ENCODE measurements at places on chromosomes 5 and 9.

GRCh38 chr5:67182301-67182790, 14.3 kb downstream of the CD180 start:
- DNase-seq, result no peak

DNA sequence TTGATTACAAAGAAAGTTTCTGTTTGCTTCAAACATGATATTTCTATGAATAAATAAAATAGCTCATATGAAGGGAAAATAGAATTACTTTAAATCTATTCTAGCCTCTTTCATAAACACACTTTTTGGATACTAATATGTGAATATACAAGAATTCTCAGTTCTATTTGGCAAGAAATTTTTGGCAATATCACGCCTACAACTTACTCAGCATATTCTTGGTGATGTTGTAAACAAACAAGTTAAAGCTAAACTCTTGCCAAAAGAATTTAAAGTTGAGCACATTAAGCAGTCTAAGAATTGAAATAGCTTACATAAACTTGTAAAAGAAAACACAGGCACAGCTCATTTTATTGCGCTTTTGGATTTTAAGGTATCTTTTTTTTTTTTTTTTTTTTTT, 209.8 kb downstream of the CDH12 start:
- DNase-seq, result no peak

DNA sequence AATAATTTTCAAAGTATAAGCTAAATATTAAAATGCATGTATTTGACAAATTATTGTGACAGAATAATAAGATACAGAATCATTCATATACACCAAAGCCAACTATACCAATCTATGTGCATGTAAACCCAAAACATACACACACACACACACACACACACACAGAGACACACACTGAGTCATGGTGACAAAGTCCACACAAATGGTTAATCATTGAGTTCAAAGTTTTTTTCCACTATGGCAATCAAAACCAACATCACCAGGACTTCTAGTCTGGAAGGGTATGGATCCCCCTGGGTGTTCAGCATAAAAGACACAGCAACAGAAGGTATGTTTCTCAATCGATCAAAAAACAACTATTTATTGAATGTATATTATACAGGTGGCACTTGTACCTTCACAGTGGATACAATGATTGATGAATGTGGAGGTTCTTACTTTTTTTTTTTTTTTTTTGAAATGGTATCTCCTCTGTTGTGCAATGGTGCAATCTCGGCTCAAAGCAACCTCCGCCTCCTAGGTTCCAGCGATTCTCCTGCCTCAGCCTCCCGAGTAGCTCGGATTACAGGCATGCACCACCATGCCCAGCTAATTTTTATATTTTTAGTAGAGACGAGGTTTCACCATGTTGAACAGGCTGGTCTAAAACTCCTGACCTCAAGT, 137.0 kb downstream of the PDE4D start:
- no peak for DNase-seq

DNA sequence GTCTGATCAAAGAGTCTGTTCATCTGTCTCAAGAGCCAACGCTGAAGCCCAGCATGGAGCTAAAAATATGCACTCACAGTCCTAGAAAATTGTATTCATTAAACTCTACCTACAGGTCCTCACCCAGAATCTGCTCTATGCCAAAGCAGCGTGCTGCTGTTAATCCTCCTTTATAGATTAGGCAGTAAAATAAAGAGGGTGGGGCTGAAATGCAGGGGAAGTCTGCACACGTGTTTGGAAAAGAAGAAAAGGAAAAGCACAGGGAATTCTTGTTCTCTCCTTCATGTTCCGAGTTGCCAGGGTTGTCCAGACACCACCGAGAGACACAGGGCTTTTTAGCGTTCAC, 121.4 kb upstream of the TMEM161B start:
- DNase-seq, result no peak

DNA sequence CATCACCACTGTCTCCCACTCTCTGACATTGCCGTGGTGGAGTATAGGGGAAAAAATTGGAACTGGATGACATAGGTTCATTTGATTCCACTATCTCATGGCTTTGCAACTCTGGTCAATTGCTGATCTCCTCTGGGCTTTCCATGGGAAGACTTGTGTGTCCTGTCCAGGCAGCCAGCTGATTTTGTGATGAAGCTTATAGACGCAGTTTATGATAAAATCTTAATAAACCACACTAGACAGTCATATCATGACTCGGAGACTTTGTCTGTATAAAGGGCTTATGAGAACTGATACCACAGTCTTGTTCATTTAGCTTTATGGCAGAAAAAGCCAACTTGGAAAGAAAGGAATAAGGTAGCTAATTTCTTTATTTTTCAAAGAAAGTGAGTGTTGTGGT, 296.5 kb downstream of the MAST4 start:
- DNase-seq, result no peak

DNA sequence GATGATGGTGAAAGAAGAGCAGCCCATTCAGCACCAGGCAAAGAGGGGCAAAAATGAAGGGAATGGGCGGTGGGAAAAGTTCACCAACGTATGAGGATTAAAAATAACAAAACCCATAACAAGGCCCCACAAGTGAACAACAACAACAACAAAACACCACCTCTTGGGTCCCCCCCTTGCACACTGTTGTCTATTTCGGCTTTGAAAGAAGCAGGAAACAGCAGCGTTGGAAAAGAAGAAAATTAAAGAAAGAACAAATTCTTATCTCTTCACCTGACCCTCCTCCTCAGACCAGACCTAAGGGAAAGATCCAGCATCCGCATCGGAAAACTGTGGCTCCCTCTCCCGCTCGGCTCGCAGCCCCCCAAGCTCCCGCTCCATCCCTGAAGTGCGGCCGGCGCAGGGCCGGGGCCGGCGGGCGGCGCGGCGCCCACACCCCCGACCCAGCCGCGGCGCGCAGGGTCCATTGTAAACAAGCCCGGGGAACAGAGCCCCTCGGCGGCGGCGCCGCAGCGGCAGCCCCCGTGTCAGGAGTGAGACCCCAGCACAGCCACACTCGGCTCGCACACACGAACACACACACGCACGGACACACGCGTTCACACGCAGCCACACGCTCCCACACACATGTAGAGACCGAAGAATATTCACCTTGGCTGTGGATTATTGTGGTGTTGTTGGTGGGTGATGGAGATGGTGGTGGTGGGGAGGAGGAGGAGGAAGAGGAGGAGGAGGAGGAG, 535 bp downstream of the RFX3 start:
- peak; percentile 59 for DNase-seq

DNA sequence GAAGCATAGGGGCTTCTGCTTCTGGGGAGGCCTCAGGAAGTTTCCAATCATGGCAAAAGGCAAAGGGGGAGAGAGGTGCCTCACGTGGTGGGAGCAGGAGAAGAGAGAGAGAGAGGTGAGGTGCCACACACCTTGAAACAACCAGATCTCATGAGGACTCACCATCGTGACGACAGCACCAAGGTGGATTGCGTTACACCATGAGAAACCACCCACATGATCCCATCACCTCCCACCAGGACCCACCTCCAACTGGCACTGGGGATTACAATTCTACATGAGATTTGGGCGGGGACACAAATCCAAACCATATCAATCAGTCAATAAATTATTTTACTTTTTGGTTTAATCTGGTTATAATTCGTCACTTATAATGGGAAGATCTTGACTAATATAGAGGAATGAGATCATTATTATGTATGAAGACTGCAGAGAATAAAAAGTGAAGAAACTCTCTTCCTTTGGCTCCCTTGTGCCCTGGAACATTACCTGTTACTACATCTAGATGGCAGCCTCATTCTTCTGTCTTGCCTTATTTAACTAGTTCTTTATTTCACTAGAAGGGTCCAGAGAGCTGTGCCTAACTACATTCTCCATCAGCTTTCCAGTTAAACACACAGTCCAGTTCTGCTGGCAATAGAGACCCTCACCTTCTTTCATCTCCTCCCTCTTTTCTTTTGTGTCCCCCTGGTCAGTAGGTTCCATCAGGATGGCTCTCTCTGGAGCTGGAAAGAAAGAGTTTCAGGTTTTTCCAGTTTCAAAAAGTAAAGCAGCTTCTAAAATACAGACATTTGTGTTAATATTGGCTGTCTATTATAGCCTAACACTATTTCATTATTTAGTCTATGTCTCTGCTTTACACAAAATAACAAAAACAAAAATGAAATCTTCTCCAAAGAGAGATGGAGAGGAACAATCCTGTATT, 21.7 kb upstream of the SPINK7 start:
- DNase-seq, result peak; percentile 9

DNA sequence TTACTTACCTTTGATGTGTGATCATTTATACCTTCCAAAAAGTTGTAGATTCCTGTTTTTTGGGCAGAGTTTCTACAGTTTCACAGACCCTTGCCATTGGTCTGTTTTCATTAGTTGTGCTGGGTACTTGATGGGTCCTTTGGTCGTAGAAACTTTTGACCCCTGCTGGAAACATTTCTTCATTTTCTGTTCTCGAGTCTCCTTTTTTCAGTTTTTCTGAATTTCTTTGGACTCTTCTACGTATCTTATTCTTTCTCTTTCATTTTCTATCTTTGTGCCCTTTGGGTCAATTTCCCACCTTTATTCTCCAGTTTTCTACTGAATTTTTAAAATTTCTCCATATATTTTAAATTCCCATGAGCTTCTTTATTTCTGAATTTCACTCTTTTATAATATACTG, 16.7 kb downstream of the AP3S1 start:
- no peak for DNase-seq

DNA sequence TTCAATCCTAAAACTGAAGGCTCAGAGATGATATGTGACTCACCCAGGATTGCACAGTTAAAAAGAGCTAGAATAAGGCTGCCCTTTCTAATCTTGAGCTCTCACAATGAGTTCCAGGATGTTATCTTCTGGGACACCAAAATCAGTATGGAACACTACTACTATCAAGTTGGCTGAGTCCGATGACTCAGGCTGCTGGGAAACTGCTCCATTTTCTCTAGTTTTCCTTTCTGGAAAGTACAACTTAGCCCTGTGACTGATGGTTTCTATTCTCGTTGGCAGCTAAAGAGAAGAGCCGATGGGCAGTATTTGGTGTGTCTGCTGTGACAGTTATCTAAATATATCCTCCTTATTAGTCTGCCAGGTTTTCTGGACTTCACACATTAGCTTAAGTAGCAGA, 37.9 kb upstream of the DPYSL3 start:
- DNase-seq, result no peak

DNA sequence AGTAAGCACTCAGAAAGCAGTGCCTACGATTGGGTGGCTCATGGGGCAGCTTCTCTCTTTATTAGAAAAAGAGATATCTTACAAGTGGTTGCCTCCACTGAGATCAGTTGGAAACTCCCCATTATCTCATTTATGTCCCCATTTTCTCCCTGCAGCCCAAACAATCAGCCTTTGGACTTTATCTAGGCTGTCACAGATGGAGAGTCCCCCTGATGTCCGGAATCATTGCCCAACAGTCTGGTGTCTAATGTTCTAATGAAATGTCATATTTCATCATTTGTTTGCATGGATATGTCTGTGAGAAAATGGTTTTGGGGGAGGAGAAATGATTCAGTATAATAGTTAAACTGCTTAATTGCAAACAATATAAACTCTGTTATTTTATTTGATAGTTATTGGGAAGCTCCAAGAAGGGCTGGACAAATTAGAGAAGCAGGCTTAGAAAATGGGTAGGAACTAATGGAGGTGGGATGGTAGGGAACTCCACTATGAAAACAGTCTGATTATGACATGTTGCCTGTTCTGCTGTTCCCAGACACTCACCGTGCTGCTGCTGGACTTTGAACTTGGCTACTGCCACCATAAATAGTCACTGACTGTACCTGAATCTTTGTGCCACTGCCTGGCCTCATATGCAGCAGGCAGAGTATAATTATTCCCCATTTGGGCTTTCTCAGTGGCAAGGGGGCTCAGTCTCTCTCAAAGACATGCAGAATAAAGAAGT, 38.3 kb upstream of the SMAD5 start:
- no peak for DNase-seq

GRCh38 chr5:171363846-171364245, 23.8 kb upstream of the NPM1 start:
- no peak for DNase-seq

GRCh38 chr5:66209350-66209749, 65.2 kb downstream of the SREK1 start:
- no peak for DNase-seq

- DNase-seq, result no peak
Measured at GRCh38 chr9:121373011-121373729, 3.1 kb upstream of the STOM start.

DNA sequence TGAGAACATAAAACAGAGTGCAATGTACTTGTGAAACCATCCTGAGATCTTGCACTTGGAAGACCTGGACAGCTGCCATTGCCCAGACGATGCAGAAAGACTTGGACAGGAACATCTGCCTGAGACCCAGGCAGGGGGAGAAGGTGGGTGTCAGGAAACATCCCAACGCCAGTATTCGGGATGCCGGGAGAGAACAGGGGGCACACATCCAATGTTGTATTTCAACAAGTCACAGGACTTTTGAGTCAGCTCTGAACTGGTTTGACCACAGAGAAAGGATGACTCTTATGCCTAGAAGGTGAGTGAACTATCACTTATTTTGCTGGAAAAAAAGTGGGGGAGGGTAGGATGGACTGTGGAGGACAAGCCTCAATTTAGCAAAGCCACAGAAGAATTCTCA, 124.6 kb downstream of the ROR2 start:
- DNase-seq, result no peak

DNA sequence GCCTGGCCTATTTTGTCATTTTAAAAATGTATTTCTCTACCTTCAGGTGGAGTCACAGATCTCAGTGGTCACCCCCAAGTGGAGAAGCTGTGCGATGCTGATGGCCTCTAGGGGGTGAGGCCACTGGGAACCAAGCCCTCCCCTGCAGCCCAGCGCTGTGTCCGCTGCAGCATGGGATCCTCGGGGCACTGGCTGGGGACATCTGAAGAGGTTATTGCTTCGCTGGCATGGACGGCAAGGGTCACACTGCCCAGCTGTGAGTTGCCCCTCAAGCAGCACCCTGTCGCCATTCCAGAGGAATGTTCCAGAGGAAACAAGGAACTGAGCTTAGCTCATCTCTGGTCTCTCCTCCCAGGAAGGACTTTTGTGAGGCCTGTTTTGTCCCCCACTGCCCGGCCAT, 119.6 kb upstream of the S1PR3 start:
- DNase-seq, result no peak

GRCh38 chr5:137312011-137312410, 187.1 kb downstream of the SPOCK1 start:
- no peak for DNase-seq

- no peak for DNase-seq
Measured at GRCh38 chr5:65625743-65626142, 916 bp downstream of the SHLD3 start.

GRCh38 chr9:131999692-132000551, 79.7 kb downstream of the MED27 start:
- DNase-seq, result no peak

GRCh38 chr5:108983461-108984092, 235.9 kb downstream of the FER start:
- no peak for DNase-seq

DNA sequence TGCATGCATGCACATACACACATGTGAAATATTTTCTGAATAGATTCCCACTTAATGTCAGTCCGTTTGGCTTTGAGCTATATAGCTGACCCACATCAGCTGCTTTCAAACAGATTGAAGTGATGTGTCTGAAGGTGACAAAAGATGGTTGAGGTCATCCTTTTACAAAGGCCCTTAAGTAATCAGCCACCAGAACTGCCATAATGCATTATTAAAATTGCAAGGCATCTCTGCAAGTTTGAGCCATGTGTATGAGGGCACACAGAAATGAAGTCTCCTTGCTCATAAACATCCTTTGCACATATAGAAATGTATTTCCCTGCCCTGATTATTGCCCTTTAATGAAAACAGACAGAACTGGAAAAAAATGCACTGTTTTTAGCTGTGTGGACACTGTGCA, 1043.0 kb upstream of the C9orf72 start:
- DNase-seq, result no peak

- no peak for DNase-seq
Measured at GRCh38 chr9:111413996-111414395, 70.2 kb downstream of the ECPAS start.

- no peak for DNase-seq
Measured at GRCh38 chr9:136726631-136727191, 14.3 kb downstream of the DIPK1B start.

Data from midbrain (tissue), 1 donor.